Activated T-cell treated with anti-CD3 and anti-CD28 coated beads, Interleukin-2, amount 50 U/mL, for 1 hour (primary cell): ENCODE measurements at places on chromosomes 4 and X.

DNA sequence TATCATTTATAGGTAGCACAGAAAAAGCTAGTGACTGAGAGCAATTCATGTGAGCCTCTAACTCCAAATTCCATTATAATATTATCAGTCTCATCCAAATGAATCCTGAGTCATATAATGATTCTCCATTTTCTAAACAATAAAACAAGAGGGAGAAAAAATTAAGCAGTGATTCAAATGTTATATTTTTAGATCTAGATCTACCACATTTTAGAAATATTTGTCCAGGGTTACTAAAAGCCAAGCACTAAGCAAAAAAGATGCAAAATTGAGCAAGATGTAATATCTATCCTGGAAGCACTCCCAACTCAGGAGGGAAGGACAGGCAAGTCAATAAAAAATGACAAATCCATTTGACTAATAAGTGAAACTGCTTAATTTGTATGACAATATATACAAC lies 172.8 kb downstream of the FBXW7 start:
- DNase-seq, result no peak

DNA sequence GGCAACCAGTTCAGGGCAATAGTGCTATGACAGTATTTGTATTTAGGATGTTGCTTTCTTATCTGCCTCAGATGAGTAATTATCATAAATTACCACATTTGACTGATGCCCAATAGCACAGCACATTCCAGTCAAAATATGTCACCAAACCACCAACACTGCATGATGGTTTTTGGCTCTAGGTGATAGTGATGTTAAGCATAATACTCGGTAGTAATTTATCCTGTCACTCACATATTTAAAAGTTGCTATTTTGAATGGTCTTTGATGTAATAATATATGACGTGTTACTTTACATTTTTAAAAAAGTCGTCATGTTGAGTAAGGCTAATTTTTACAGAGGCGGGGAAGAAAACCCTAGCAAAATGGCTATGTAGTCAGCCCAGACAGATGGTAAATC lies 42.5 kb downstream of the UNC5C start:
- no peak for DNase-seq

GRCh38 chr4:48370260-48371134 lies 29.2 kb downstream of the SLAIN2 start:
- DNase-seq, result no peak

- no peak for DNase-seq
Measured at GRCh38 chr4:37430718-37431416, 186.3 kb downstream of the NWD2 start.

GRCh38 chr4:138307319-138307718 lies 65.2 kb upstream of the SLC7A11 start:
- DNase-seq, result no peak

DNA sequence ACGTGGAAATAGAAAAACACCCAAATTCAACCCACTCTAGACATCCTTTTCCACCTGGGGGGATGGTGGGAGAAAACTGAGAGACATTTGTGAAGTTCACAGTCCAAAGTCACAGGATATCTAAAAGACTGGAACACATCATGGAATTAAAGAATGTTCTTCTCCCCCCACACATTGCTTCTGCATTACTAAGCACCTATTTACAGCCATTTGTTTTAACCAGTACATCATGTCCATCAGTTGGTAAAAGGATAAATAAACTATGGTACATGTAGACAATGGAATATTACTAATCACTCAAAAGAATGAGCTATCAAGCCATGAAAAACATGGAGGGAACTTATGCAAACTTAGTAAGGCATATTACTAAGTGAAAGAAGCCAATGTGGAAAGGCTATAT lies 185.5 kb upstream of the ANXA10 start:
- DNase-seq, result no peak

GRCh38 chr4:165763640-165764039 lies 109.4 kb upstream of the TLL1 start:
- no peak for DNase-seq

DNA sequence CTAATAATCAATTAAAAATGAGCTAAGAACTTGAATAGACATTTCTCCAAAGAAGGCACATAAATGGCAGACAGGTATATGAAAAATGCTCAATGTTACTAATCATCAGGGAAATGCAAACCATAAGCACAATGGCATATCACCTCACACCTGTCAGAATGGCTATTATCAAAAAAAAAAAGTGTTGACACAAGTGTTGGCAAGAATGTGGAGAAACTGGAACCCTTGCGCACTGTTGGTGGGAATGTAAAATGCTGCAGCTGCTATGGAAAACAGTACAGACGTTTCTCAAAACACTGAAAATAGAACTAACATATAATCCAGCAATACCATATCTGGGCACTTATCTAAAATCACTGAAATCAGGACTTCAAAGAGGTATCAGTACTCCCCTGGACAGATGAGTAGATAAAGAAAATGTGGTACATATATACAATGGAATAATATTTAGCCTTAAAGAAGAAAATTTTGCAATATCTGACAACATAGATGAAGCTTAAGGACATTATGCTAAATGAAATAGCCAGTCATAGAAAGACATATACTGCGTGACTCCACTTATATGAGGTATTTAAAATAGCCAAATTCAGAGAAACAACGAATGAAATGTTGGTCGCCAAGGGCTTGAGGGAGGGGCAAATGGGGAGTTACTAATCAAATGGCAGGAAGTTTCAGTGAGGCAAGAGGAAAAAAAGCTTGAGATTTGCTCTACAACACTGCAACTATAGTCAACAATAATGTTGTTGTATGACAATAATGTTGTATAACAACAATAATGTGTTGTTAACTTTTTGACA lies 175.5 kb downstream of the WDFY3 start:
- no peak for DNase-seq

DNA sequence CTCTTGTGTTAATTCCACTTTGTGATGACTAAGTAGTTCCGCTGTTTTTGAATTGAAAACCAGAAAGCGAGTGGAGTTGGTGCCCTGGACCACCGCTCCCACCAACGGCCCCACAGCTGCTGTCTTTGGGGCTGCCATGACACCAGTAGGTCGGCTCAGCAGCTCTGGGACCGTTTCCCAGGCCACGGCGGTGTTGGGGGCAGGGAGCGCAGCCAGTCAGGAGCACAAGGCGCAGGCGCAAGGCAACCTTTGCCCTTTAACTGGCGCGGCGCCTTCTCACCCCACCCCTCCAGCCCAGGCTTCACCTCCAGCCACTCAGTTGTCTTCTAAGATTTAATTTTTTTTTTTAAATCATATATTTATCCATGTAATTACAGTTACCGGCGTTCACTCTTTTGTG lies at the start of gene GK2:
GK2 (minus strand) TSS at position 166 of the 400 bp plus-strand sequence; CDS start at position 138, 28 bp downstream.
- no peak for DNase-seq

DNA sequence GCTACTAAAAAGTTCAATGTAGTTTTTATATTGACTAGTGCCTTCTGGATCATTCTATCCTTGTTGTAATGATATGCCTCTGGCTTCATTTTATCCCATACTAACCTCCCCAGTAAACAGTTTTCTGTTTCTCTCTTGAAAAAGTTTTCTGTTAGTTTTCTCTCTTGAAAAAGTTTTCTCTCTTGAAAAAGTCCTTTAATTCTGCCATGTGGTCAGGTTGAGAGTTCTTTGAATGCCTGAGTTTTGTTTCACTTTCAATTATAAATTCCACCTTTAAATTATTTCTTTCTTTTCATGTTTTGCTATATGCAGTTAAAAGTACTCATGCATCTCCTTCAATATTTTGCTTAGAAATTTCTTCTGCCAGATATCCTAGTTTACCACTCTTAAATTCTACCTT lies 1139.6 kb downstream of the STPG2 start:
- DNase-seq, result no peak

GRCh38 chr4:84826681-84827080 lies 139.8 kb downstream of the WDFY3 start:
- DNase-seq, result no peak
